ENCODE measurements at places on chromosomes 12 and 14.

DNA sequence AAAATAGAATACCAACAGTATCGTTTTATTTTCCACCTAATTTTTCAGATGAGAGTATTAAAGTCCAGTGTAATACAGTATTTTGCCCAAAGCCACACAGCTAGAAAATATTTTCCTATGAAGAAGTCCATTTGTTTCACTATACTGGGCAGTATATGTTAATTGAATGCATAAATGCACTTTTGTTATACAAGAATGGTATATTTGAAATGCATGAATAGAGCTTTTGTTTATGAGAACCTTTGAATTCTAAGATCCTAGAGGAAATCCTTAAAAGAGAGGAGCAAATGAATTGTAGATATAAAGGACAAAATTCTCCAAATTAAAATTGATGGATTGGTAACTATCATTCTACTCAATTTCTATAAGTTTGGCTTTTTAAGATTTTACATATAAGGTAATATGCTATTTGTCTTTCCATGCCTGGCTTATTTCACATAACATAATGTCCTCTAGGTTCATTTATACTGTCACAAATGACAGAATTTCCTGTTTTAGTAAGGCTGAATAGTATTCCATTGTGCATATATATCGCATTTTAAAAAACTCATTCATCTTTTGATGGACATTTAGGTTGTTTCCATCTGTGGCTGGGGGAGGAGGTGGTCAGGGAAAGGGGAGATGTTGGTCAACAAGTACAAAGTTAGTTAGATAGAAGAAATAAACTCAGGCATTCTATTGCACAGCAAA, 136.6 kb upstream of the DCN start:
- DNase-seq, result no peak

DNA sequence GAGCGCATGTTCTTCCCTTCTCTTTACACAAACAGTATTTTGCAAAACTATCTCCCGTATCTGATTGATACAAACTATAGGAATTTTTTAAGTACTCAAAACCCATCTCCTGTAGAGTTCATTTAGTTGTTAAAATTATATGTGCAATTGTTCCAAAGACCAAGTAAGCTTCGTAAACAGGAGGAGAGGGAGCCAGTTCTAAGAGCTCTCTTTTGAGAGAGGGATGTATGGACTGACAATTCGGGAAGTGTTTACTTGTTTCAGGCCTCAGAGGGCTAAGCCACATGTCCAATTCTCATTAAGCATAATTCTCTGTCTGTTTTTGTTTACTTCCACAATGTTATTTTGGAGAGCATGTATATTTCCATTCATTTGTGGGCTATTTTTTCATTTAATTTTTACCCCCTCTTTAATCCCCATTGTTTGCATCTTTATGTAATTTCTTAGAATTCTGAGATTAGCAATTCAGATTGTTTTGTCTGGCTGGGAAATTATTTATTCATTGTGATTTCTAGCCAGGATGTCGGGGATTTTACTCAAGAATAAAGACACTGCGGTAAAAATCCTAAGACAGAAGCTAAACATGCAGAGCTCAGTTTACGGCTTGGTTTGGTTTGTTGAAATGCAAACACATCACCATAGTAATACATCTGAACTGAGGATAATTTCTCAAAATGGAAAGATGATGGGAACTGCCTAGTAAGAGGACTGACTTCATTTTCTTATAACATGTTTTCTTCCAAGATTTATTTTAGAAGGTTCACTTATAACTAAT, 126.8 kb downstream of the KCNK10 start:
- no peak for DNase-seq

- DNase-seq, result no peak
Observed at GRCh38 chr12:128312661-128313060, 45.7 kb downstream of the TMEM132C start.

DNA sequence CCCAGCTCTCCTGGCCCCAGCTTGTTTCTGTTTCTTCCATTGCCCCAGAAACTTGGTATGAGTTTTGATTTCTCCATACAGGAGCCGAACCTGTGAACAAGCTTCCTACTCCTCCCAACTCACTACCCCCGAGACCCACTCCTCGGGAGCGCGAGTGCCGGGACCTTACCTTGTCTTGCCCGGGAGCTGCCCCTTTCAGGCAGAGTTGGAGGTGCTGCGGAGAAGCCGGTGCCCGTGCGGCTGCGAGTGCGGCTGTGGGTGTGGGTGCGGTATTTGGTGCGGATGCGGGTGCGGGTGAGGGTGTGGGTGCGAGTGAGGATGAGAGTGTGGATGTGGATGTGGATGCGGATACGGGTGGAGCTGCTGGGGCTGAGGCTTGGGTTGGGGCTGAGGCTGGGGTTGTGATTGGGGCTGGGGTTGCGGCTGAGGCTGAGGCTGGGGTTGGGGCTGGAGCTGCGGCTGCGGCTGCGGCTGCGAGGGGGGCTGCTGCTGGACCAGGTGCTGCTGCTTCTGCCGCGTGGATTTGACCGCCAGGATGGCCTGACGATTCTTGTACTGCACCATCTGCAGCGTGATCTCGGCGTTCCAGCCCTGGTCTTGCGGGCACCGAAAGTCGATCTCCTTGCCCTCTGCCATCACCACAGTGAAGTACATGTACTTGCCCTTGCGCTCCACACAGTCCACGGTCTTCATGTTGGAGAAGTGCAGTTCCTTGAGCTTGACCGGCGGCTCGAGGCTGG, 1.1 kb downstream of the PHLDA1 start:
- DNase-seq, result peak; percentile 51

DNA sequence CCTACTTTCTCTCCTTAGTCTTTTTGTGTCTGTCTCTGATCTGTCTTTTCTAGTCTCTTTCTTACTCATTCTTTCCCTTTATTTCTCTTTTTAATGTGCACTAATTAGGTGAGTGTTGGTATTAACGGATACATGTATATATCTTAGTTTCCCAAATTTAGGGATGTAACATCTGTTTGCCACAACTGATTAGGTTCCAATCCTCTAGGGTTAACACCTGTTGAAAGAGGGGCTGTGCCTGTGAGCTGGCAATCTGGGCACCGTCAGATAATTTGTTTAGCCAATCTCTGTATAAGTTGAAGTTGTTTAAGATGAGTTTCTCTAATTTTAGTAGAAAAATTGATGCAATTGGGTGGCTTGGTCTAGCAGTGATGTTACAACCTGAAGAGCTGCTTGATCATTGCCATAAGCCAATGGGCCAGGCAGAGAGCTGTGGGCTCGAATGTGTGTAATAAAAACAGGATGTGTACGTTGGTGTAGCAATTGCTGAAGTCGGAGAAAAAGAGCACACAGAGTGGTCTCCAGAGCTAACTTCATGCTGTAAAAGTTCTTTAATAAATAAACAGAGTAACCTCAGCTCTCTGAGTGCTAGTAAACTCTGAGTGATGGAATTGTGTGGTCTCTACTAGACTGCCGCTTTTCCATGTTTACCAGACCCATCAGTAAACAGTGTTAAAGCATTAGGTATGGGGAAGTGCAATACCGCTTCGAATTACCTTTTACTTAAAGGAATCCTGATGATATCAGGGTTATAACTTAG, 18.3 kb upstream of the LYZ start:
- DNase-seq, result peak; percentile 14

- peak; percentile 19 for DNase-seq
Observed at GRCh38 chr12:21615431-21615830, 10.8 kb upstream of the GYS2 start.

DNA sequence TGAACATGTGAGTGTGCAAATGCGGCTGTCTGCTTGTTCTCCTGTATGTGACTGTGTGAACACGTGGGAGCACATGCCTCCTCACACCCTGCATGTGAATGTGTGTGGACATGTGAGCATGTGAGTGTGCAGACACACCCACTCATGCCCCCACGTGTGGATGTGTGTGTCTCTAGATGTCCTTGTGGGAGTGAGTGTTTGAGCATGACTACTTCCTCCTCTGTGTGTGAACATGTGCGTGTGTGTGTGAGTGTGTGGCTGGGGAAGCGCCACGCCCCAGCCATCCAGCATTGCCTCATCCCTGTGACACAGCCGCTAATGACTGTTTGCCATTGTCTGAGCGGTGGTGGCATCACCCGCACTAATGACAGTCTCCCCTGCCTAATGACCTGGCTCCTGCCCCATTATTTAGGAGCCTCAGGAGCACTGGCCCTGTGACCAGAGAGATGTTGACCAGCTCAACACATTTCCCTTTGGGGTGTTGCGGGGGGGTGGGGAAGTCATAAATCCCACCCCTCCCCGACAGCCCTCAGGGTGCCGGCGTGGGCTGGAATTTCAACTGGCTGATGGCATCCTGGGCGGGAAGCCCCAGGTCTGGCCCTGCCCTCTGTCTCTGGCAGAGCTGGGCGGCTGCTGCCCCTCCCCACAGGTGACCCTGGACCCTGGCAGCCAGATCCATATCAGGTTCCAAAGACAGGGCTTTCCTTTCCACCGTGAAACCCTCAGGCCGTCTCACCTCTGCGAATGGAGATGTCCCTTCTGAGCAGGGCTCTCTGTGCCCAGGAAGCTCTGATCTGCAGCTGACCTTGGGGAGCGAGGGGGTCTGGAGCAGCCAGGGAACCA, 11.5 kb upstream of the KRT80 start:
- peak; percentile 13 for DNase-seq

- DNase-seq, result no peak
Observed at GRCh38 chr14:23171222-23171975, 12.1 kb downstream of the SLC7A8 start.

GRCh38 chr14:50139192-50139591, 22.8 kb upstream of the VCPKMT start:
- DNase-seq, result no peak

GRCh38 chr14:94593749-94594431, 12.7 kb downstream of the SERPINA5 start:
- DNase-seq, result no peak

GRCh38 chr12:108449478-108449877, 65.6 kb upstream of the FICD start:
- DNase-seq, result no peak
